ENCODE measurements at places on chromosomes 1 and 21.

DNA sequence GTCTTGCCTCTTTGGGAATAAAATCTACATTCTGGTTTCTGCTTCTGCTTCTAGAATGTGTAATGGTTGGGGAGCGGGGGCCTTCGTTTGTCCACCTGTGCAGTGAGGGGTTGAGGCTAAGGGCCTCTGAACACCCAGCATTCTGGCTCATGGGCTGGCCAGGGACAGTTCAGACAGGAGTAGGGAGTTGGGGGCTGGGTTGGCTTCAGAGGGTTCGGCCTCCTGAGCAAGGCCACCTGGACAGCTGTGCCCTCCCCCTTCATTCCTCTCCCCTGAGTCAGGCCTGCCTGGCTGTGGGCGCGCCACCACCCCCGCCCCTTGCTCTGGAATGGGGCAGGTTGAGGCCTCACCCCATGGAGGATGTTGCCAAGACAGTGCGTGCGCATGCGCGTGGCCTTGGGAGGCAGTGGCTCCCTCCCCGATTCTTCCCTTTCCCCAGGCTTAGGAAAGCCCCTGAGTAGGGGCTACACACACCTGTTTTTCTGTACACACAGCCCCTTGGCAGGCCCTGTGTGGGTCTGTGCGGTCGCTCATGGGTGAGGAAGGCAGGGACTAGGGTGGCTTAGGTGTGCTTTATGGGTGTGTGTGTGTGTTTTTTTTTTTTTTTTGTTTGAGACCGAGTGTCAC, 57.0 kb downstream of the YARS1 start:
- DNase-seq, result no peak

GRCh38 chr1:63323865-63324778, 1.8 kb downstream of the FOXD3 start:
- no peak for DNase-seq

GRCh38 chr1:201584471-201585092, 45.7 kb downstream of the NAV1 start:
- DNase-seq, result no peak

- DNase-seq, result no peak
These were observed 56.7 kb downstream of the CAMK2N1 start for GRCh38 chr1:20429296-20429695.

GRCh38 chr1:166384948-166385347, 218.1 kb upstream of the FAM78B start:
- no peak for DNase-seq

GRCh38 chr1:59266180-59266926, 30.5 kb upstream of the FGGY start:
- DNase-seq, result no peak

DNA sequence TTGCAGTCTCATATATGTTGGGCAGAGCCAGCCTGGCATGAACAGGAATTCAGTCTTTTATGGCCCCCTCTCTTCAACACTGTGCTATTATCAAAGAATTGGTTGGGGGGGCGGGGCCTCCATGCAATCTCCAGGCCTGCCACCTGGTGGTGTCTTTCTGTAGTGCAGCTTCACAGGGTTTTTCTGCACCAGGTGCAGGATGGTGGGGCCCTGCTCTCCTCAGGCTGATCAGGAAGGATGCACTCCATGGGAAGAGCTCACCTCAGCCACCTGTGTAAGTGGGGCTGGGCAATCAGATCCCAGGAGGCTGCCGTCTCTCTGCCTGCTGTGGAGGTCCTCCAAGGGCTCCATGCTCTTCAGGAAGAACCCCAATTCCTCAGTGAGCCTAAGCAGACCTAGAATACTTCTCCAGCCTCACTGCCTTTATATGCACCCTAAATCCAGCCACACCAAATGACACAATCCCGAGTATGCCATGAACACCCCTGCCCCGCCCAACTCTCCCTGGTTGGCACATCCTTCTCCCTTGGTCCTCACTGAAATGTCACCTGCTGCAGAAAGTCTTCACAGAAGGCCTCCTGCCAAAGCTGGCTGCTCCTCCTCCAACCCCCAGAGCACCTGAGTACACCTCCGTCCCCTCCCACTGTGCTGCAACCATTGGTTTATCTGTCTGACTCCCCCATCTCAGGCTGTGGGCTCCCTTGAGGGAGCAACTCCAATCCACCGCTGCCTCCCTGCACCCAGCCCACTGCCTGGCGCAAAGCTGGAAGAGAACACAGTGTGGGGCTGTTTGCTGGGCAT, 16.5 kb downstream of the STK40 start:
- DNase-seq, result peak; percentile 67

- no peak for DNase-seq
These were observed 54.3 kb upstream of the CAMK1G start for GRCh38 chr1:209529233-209529632.

GRCh38 chr1:213439703-213440102, 388.7 kb downstream of the RPS6KC1 start:
- no peak for DNase-seq

DNA sequence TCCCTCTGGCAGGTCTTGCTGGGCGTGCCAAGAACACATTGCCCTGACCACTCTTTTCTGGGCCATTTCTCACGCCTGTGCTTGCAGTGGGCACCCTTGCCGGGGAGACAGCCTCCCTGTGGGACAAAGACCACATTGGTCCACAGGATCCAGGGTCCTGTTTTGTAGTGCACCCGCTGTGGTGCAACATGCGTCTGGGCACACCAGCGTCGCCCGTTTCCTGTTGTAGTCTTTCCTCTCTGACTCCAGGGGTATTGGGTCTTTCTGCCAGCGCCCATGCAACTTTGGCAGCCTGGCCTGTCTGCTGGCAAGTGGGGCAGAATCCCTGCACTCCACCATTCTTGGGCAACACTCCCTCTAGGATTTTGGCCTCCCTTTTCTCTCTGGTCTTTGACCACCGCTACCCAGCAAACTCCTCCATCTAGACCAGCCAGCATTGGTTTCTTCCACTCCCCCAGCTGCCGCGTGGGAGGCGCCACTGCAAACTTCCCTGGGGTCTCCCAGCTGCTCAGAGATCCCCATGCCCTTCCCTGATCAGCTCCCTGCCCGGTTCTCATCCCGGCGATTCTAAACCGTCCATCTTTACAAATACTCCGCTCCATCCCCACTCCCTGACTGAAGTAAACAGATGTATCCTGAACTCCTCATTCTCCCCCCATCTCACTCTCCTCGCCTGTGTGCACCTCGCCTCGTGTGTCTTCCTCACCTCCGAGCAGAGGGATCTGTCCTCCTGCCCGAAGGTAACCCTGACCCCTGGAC, 1.2 kb upstream of the TPRG1L start:
- DNase-seq, result no peak

DNA sequence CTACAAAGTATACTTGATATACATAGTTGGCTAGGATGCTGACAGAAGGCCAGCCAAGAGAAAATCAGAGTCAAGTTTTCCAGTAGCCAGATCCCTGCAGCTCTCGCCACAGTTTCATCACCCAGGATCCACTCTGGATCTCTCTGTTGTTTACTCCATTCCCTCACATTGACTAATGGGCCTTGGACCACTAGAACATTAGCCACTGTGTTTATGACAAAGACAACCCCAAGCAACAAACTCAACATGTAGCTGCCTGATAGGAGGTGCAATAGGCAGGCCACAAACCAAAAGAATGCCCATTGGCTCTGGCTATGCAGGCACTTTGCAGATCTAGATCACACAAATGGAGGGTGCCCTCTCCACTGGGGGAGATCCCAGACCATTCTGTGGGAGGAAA, 44.2 kb downstream of the ARHGEF11 start:
- no peak for DNase-seq

GRCh38 chr1:59384443-59384842, 87.5 kb downstream of the FGGY start:
- no peak for DNase-seq

GRCh38 chr1:155136748-155137147, 1.1 kb downstream of the SLC50A1 start:
- DNase-seq, result no peak

GRCh38 chr1:116277840-116278540, 95.1 kb upstream of the ATP1A1 start:
- no peak for DNase-seq

DNA sequence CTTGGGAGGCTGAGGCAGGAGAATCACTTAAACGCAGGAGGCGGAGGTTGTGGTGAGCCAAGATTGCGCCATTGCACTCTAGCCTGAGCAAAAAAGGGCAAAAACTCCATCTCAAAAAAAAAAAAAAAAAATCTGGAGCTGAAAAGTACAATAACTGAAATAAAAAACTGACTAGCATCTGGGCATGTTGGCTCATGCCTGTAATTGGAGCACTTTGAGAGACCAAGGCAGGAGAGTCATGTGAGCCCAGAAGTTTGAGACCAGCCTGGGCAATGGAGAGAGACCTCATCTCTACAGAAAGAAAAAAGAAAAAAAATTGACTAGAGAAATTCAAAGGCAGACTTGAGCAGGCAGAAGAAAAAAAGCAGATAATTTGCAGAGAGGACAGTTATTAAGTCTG, 18.1 kb downstream of the CLDN19 start:
- DNase-seq, result no peak

DNA sequence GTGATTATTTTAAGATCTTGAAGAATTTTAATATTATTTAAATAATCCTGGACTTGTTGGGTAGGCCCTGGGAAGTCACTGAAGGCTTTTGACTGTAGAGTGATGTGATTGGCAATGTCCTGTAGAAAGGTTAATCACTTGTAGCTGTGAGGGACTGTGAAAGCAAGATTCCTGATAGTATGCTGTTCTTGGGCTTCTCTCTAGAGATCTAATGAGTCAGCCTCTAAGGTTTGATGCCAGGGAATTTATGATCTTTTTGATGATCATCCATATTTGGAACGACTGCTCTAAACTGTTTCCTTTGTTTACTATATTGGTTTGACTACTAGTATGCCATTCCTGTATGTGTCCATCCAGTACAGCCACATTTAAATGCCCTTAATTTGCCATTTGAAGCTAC, 56.5 kb downstream of the CAMSAP2 start:
- no peak for DNase-seq

GRCh38 chr1:234212764-234213657, 160.2 kb upstream of the COA6 start:
- no peak for DNase-seq

DNA sequence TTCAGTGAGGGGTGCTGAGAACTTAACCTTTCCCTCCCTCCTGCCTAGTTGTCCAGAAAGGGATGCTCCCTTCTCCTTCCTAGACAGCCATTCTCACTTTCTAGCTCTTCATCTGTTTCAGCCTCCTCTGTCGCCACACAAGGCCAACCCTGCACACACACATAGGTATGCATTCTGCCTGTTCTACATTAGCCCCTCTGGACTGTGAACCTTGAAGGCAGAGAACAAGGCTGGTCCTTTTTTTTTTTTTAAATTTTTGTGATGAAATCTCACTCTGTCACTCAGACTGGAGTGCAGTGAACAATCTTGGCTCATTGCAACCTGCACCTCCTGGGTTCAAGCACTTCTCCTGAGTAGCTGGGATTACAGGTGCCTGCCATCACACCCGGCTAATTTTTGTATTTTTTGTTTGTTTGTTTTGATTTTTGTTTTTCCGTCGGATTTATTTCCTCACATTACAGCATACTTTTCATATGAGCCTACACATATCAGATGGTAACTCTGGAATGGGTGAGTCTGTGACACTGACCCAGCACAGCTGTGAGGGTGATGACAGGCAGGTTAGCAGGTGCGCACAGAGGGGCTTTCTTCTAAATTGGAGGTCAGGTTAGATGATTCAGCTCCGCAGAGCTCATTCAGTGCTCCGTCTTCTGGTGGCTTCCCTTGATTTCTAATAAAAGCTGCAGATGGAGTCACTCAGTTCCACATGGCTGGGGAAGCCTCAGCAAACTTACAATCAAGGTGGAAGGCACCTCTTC, 4.9 kb upstream of the AKR1A1 start:
- DNase-seq, result no peak

GRCh38 chr1:223230161-223230881, 87.3 kb upstream of the TLR5 start:
- DNase-seq, result no peak

- DNase-seq, result no peak
These were observed 81.8 kb downstream of the PEX14 start for GRCh38 chr1:10556430-10557005.

DNA sequence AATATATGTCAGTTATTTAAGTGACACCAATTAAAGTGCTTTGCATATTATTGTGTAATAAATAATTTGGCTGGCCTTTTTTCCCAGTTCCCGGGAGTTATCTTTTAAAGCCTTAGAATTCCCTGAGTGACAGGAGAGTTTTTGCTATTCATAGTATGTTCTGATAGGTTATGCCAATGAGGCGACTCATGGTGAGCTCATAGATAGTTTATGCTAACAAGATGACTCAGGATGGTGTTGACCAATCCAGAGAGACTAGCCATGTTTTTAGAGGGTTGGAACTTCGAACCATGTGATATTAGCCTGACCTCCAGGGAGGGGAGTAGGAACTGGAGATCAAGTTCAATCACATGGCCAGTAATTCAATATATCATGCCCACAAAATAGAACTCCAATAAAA, 310.8 kb downstream of the USP25 start:
- no peak for DNase-seq

- no peak for DNase-seq
These were observed 176.2 kb downstream of the PCP4 start for GRCh38 chr21:40043423-40043822.

- DNase-seq, result no peak
These were observed 1.1 kb upstream of the COL6A2 start for GRCh38 chr21:46096596-46097335.

GRCh38 chr1:85623061-85623471, 42.5 kb downstream of the CCN1 start:
- DNase-seq, result no peak

DNA sequence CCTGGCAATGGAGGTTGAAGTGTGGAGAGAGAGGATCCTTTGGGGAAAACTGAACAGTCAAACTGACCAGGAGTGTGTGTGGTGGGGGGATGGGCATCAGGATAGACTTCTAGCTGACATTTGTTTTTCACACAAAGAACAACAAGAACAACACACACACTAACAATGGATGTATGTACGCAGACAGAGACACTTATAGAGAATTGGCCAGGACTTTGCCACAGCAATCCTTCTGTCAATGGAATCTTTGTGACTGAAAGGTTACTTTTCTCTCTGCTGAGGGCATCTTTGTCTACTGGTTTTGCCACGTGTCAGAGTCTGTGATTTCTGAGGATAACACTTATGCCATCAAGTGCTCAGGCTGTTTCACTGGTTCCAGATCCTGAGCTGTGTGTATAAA, 12.4 kb upstream of the FCGR2A start:
- DNase-seq, result no peak

- no peak for DNase-seq
These were observed 103.8 kb downstream of the DMRTB1 start for GRCh38 chr1:53562981-53563379.

- peak; percentile 9 for DNase-seq
These were observed 28.8 kb upstream of the PPP2R5A start for GRCh38 chr1:212256369-212256768.

DNA sequence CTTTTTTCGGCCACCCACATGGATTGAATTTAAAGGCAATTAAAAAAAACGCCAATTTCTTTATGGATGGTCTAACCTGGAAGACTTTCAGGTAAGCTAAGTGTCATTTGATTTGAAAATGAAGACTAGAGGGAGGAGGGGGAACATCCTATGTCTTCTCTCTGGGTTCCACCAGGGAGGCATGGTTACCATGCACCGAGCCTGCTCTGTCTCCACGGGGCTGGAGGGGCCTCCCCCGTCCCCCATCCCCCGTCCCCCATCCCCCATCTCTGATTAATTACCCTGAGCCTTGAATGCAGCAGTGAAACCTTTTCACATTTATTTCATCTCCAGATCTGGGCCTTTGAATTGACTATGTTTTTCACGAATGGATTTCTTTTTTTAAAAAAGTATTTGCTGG, 135.1 kb downstream of the TLR5 start:
- DNase-seq, result no peak

- peak; percentile 38 for DNase-seq
These were observed 25.0 kb downstream of the SZT2 start for GRCh38 chr1:43414634-43415223.

All from stimulated activated CD8-positive, alpha-beta memory T cell treated with anti-CD3 and anti-CD28 coated beads, Interleukin-7, amount 100 ng/mL, for 4 hours (primary cell).